ENCODE measurements at places on chromosomes 7 and 10.

- DNase-seq: no peak
These were observed 3.6 kb downstream of the EMX2 start for GRCh38 chr10:117546020-117546580.

- no peak for DNase-seq
These were observed 331.4 kb downstream of the PTPRN2 start for GRCh38 chr7:158256091-158256816.

DNA sequence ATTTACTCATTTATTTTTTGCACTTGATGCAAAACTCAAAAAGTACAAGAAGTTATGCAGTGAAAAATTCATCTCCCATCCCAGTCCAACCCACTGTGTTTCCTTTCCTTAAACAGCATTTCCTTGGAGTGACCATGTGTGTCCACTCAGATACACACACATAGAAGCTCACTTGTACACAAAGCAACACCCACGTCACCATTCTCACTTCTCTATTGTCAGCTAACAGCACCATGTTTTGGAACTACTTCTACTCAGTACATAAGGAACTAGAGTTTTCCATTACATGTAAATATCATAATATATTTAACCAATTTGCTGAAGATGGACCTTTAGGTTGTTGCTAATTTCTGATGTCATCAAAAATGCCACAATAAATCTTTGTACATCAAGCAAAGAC is 167.6 kb downstream of the GRID1 start:
- DNase-seq: no peak

GRCh38 chr10:13567030-13567429 is 19.7 kb upstream of the PRPF18 start:
- DNase-seq: peak; percentile 76

DNA sequence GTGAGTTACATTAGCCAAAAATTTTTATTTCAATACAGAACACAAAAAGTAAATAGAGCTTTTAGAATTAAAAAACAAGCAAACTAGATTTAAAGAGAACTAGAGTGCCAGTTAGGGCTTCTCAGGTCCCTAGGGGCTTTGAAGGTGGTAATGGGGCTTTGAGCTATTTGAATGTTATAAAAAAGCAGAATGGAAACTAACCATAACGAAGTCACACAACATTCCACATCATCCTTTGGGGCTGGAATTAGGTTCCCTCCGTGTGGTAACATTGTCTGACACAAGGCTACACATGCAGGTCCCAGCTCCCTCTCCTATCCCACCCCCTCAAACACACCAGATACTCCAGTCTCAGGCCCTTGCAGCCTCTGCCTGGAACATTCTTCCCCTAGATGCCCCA is 15.3 kb downstream of the JAZF1 start:
- no peak for DNase-seq

- no peak for DNase-seq
These were observed 17.6 kb upstream of the CRHR2 start for GRCh38 chr7:30699706-30700495.
